DMS153 (cell line): ENCODE measurements at places on chromosomes 5 and 9.
A peak's percentile ranks its signal among the peaks of the same experiment; 100 is the strongest.

DNA sequence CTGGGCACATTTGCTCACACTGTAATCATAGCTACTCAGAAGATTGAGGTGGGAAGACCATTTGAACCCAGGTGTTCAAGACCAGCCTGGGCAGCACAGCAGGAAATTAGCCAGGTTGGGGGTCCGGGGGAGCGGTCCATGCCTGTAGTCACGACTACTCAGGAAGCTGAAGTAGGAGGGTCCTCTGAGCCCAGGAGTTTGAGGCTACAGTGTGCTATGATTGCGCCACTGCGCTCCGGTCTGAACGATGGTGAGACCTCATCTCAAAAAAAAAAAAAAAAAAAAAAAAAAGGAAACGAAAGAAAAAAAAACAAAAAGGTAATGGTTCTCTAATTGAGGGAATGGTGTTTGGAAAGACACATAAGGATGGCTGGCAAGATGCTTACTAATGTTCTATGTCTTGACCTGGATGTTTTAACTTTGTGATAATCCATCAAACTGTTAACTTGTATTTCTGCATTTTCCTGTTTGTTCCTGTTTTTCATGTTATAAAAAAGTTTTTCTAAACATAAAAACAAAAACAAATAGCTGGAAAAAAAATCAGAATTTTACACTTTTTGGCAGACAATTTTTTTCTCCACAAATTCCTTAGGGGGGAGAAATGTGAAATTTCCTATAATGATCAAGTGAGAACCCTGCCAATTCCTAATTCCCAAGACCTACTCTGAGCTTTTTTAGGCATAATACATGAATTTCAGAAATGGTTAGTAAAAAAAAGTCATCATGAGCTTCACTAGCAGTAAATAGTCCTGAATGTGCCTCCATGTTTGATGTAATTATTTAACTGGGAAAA lies 96.9 kb downstream of the DENND1A start:
- DNase-seq, result no peak

- no peak for DNase-seq
These were observed 21.8 kb downstream of the GRIN3A start for GRCh38 chr9:101716629-101717028.

- peak; percentile 19 for DNase-seq
These were observed 16.1 kb upstream of the FRRS1L start for GRCh38 chr9:109182940-109183798.

DNA sequence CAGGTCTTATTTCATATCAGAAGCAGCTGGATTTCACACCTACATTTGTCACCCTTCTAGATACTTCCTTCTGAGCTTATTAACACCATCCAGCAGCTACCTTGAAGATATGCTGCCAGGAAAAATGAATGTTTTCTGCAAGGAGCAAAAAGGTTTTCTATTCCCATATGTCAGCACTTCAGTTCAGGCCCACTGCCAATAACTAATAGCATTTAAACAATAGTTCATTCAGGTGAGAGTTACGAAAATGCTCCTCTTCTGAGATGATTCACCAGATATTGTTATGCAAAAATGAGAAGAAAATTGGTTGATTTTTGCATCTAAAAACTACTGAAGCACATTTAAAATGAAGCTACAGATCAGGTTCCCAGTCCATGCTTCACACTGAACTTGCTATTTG lies 56.4 kb upstream of the ISL1 start:
- DNase-seq, result no peak

- no peak for DNase-seq
These were observed 193.8 kb downstream of the SMARCA2 start for GRCh38 chr9:2208991-2209390.

DNA sequence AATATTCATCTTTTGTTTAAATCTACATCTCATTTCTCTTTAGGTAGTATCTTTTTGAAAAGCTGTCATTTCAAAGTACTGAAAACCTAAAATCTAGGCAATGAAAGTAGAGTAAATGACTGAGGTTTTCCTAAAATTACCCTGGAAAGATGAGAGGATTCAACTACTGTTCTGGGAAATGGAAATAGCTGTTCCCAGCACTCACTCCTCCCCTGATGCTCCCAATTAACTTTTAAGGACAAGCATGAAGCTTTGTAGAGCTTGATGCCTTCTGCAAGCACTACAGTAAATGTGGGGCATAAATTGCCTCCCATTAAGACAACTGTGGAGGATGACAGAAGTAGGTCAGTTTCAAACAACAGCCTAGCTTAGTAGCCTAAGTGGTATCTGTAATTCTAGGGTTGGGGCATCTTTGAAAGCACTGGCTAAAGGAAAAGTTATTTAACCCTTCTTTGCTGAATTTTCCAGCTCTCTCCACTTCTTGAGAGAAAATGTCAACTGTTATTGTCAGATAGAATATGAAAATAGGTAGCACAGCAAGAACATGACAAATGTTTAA lies 100.2 kb upstream of the GNA14 start:
- no peak for DNase-seq

DNA sequence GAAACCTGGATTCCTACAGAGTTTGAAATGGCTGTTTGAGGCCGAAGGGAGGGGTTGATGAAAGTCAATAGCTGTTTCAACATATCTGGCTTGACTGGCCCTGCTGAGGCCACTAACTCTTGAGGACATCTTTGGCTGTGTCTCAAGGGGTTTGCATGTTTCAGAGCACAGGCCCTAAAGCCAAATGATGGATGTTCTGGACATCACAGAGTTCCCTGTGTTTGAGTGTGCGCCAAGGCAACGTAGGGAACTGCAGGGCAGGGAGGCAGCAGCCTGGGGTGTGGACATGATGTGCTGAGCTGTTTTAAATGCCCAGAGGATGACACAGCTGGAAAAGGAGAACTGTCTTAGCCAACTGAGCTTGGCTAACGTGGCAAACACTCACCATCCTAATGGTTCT lies 89.6 kb downstream of the RAPGEF1 start:
- no peak for DNase-seq

DNA sequence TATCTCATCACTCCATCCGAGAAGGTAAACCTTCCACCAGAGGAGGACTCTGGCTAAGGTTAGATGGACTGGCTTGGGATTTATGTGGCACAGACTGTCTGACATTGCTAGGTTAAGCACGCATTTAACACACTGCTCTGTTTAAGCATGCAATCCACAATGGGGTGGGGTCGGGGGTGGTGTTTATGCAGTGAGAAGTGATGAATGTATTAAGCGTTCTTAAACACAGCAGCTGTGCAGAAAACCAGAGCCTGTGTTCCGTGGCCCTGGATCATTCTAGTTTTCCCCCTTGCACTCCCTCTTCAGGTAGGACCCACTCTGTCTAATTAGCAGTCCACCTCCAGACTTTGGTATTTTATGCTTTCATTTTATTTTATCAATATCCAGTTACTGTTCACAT lies 46.4 kb downstream of the STXBP1 start:
- DNase-seq, result no peak

DNA sequence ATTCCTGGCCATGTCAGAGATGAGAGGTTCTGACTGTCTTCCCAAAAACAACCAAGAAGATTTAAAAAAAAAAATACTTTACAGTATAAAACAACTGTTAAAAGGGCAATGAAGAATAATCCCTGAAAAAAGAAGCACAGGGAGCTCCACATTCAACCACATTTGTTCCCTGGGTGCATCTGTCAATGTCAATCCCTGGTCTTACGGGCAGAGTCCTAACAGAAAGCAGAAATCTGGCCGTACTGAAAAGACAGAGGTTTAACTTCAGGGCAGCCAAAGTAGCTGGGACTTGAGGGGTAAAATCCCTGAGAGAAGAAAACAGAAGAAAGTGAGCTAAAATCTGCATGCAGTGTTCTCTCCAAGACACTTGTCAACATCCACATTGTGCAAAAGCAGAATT lies 76.6 kb downstream of the RICTOR start:
- no peak for DNase-seq

GRCh38 chr5:135490245-135491037 lies 38.3 kb upstream of the TIFAB start:
- DNase-seq, result no peak

DNA sequence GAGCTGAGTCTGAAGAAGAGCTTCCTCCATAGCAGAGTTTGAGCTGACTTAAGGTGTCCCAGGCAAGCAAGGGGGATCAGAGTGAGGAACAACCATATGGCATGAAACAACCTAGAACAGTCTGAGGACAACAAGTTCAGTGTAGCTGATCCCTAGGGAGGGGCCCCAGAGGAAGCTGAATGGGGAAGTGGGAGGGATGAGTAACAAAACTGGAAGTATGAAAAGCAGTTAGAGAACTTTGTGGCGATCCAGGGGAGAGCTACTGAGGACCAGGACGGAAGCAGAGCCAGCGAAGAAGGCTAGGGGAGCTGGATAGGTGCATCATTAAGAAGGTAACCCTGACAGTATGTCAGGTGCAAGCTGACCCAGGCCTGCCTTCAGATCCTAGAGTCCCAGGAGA lies 580.8 kb downstream of the BNC2 start:
- DNase-seq, result no peak

- DNase-seq, result no peak
These were observed 260.8 kb downstream of the AUH start for GRCh38 chr9:91100878-91101450.

- no peak for DNase-seq
These were observed 171.3 kb downstream of the SLC28A3 start for GRCh38 chr9:84169240-84169639.

- DNase-seq, result no peak
These were observed 957.5 kb upstream of the CDH9 start for GRCh38 chr5:27995867-27996266.

DNA sequence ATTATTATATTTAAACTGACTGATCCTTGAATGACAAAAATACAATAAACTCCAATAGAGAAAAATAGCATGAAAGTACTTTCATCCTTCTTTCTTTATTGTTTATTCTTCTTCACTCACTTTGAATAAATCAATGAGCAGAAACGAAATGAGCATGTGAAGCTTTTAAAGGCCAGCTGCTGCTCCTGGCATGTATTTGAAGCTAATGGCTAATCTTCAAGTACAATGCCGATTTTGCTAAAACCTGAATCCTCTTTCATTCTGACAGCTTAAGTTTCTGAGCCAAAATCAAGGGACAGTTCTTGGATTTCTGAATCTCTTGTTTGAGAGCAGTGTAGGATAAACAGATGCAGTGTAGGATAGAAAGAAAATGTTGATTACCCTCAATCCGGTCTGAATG lies 237.3 kb downstream of the CDH10 start:
- no peak for DNase-seq

- DNase-seq, result no peak
These were observed 374.8 kb downstream of the KDM4C start for GRCh38 chr9:7132605-7133004.

GRCh38 chr5:163531272-163531671 lies 25.9 kb downstream of the MAT2B start:
- DNase-seq, result no peak

- DNase-seq, result no peak
These were observed 201.7 kb upstream of the ACTBL2 start for GRCh38 chr5:57684299-57684702.

- DNase-seq, result no peak
These were observed 6.9 kb downstream of the CAMK4 start for GRCh38 chr5:111231119-111231518.

GRCh38 chr9:130289711-130290241 lies 24.2 kb downstream of the HMCN2 start:
- DNase-seq, result no peak

- DNase-seq, result no peak
These were observed 107.3 kb upstream of the WWC1 start for GRCh38 chr5:168184103-168184502.

- DNase-seq, result no peak
These were observed 27.3 kb downstream of the CARNMT1 start for GRCh38 chr9:75000835-75001234.

DNA sequence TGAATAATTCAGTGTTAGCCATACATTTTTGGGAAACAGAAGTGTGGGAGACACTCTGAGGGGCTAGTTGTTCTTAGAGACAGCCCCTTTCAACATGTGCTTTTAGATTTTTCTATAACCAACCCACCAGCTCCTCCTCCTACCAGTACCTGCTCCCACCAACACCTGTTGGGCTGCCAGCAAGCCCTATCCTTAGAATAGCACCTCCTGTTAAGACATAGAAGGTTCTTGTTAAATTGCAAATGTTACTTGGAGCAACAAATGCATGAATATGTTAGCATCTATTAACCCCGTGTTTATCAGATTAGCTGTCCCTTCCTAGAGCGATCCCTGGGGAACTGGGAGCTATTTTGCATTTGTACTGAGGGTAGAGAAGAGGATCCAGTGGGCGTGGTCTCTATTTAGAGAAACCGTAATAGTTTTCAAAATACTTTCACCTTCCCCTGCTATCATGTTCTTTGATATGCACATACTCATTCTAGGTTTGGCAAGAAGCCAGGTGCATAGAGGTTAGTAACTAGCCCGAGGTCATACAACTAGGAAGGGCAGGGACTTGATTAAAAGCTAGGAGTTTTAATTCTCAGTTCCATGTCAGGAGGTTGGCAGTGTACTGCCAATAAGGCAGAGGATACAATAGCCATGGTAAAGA lies 334.4 kb downstream of the KCTD16 start:
- peak; percentile 15 for DNase-seq

- DNase-seq, result no peak
These were observed 534.4 kb downstream of the RAB3C start for GRCh38 chr5:59117320-59117719.

DNA sequence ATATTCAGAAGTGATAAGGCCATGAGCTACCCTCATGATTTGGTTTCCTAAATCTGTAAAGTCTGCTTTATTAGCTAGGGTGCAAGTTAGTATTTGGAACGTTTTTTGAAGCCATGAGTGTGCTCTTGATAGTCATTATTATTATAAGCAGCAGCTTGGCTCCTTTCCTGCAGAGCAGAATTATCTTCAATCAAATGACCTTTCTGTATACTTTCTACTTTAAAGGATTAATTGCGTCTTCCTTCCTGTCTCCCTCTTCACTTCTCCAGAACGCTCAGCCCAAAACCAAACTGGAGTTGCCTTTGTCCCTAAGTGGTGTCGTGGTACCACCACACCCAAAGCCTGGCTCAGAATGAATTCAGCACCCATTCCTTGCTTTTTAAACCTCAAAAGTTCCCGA lies 211.3 kb downstream of the ARHGAP26 start:
- DNase-seq, result no peak

DNA sequence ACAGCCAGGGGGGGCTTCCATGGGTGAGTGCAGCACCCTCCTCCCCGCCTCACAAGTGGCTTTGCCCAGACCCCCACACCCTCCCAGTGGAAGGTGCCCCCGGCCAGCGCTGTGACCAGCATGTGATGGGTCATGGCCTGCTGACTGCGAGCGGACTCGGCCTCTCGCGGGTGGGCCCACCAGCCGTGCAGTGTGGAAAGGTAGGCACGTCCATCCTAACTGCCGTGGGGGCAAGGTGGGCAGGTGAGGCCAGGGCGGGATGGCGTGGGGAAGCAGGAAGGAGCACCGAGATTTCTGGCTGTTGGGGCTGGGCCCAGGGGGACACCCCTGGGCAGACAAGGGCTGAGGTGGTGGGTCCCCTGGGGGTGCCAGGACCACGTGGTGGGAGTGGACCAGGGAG lies 12.1 kb downstream of the SOHLH1 start:
- DNase-seq, result no peak

DNA sequence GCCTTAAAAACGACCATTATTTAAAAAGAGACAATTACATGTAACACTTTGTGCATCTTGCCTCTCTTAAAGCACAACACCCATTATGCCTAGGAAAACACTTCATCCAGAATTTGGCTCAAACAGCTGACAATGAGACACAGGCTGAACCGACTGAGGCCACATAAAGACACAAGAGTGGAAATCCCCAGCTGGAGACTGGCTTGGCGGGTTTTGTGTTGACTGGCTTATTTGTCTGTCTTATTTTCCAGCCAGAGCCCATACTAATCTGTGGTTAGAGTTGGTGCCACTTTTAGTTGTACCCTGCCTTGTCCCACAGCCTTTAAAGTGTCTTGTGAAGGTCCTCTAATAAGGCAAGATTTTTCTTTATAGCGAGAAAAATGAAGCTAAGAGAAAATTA lies 21.2 kb downstream of the TRIM14 start:
- peak; percentile 54 for DNase-seq

GRCh38 chr5:643351-643801 lies 31.2 kb downstream of the CEP72 start:
- DNase-seq, result peak; percentile 95
